Activated naive CD4-positive, alpha-beta T cell treated with anti-CD3 and anti-CD28 coated beads for 36 hours (primary cell): ENCODE measurements at places on chromosomes 7 and 10.

- no peak for DNase-seq
Measured at GRCh38 chr10:99733366-99733765, 1.3 kb downstream of the CUTC start.

- no peak for DNase-seq
Measured at GRCh38 chr7:33354201-33354600, 224.8 kb downstream of the BBS9 start.

DNA sequence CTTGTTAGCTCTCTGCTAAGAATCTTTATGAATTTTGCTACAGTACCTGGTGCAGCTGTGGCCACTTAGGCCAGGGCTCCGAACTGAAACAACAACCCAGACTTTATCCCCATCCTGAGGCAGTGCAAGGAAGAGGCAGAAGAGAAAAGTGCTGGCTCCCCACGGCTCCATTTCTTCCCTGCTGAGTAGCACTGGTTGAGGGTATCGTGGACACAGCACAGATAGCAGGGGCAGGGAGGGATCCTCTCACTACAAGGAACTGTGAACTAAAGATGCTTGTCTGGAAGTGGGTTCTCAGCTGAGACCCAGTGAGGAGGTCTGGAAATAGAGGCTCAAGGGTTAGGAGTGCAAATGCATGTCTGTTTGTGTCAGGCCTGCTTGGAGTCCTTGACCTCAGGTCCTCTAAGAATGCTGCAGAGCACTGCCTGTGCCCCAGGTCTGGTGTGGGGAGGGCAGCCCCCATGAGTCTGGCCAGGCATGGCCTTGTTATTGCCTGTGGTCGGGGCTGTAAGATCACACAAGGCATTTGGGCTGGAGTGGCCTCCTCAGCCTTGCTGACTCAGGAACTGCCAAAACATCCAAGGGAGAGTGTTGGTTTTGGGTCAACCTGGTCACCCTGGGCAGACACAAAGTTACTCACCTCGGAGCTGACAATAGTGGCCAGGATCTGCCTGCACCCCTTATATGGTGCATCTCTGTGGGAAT lies 58.1 kb downstream of the DMBT1 start:
- DNase-seq: no peak

DNA sequence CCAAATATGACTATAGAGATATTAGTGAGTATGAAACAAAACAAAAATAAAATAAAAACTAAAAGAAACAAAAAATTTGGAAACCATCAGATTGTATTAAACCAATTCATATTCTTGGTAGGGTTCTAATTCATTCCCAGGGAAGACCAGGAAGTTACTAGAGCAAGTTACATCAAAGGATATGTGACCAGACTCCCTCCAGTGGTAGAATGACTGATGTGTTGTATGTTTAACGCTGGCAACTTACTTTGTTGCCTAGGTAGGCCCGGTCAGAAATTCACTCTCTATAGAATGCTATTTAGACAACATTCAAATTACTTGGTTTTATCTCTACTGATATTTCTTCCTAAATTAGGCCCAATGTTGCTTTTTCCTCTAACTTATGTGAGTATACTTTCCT lies 5.2 kb downstream of the PHYHIPL start:
- DNase-seq: no peak

GRCh38 chr10:15300145-15300544 lies 70.9 kb downstream of the FAM171A1 start:
- no peak for DNase-seq

DNA sequence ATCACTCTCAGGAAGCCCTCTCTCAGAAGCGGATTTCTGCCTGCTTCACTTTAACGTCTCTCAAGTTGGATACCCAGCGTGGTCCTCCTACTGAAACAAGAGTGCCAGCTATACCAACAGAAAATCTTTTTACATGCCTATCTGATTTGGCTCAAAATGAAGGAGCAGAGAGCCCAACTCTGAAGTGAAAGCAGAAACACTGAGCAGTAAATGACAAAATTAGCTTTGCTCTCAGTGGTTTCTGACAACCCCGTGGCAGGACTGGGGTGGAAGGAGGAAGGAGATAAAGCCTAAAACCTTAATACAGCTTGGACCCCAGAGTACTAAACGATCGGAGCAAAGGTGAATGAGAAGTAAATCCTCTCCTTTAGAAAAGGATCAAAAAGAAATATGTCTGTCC lies 25.1 kb upstream of the GPR37 start:
- no peak for DNase-seq

DNA sequence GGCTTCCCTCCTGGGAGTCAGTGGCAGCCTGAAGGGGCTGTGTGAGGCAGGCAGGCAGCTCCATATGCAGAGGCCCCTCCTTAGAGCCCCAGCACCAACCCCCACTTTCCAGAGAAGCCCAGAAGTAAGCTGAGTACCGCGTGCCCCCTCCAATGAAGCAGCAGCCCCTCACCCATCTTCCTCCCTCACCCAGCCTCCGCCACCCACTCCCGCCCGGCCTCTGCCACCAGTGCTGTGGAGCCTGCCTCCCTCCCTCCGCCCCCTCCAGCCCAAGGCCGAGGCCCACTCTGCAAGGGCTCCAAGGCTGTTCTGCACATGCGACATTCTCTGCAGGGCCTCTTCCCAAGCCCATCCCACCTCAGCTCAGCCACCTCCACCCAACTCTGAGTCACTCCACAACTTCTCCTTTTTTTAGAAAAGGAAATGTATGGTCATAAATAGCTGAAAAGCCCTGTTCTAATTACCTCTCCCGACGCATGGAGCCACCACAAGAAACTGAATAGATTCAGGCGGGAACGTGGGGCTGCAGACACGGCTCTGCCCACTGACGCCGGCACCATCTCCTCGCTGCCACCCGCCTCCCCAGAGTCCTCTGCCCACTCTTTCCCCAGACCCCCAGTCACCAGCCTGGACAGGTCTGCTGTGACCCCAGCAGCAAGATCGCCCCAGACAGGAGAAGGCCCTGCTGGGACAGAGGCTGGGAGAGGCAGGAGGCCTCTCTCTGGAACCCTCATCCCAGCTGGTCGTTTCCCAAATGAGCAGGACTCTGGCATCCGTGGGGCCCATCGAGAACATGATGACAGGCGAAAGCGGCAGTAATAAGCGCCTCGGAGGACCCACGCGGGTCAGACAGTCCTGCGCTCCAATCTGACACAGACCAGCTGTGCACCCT lies 213.9 kb downstream of the MAD1L1 start:
- no peak for DNase-seq

DNA sequence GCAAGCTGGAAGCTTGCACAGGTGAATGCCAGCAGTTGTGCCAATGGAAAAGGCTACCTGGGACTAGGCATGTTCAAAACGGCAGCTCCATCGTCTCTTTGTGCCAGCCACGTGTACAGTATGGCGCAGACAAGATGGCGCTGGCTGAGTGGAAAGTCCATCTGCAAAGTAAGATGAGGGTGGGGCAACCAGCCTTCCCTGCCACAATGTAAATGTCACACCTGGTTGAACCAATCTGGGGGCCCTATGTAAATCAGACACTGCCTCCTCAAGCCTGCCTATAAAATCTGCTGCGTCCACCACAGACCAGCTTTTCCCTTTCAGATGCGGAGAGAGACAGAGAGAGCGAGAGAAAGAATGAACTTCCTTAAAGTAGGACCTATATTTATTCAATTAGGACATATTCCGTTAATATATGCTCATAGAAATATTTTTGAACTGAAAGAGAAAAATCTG lies 18.5 kb upstream of the C7orf33 start:
- DNase-seq: no peak
